Progenitor cell of endocrine pancreas (in vitro differentiated cells): ENCODE measurements at places on chromosomes 2 and 18.

- H3K27me3 ChIP-seq, result no peaks in the 10 kb centered on the region
- H3K4me3 ChIP-seq, result no peak overlapping the region
- DNase-seq, result no peak
Measured at GRCh38 chr2:102470168-102470567, 2.9 kb upstream of the SLC9A4 start.

DNA sequence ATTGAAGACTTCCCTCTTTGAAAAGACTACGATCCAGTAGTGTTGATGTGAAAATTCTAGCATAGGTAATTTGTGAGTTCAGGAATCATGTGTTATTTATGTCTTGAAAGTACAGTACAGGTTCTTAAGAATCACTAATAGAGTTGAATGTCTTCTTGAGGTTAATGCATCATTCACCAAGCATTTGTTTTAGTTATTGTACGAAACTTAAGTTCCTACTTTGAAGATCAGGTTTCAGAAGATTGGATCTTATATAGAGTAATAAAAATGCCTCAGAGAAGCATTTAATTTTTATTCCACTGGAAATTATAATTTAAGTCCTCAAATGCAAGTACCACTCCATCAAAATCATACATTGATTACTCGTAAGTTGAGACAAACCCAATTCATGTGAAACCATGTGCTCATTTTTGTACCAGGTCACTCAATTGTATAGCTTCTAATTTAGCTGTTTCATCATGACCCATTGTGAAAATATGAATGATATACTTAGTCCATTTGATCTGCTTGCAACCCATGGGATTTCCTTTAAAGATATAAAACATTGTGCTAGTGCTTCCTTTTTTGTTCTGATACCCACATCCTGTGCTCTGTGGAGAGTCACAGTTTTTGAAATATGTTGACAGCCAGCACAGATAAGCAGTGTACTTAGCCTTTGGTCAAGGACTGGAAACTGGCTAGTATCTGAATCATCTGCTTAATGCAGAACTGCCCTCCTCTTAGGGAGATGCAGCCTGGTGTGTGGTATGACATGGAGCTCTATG, 22.5 kb upstream of the RAB27B start:
- H3K4me3 ChIP-seq, result no peak overlapping the region
- no peak overlapping the region for H3K27ac ChIP-seq
- DNase-seq, result no peak
- H3K27me3 ChIP-seq, result no peaks in the 10 kb centered on the region
- no peaks in the 10 kb centered on the region for H3K36me3 ChIP-seq

DNA sequence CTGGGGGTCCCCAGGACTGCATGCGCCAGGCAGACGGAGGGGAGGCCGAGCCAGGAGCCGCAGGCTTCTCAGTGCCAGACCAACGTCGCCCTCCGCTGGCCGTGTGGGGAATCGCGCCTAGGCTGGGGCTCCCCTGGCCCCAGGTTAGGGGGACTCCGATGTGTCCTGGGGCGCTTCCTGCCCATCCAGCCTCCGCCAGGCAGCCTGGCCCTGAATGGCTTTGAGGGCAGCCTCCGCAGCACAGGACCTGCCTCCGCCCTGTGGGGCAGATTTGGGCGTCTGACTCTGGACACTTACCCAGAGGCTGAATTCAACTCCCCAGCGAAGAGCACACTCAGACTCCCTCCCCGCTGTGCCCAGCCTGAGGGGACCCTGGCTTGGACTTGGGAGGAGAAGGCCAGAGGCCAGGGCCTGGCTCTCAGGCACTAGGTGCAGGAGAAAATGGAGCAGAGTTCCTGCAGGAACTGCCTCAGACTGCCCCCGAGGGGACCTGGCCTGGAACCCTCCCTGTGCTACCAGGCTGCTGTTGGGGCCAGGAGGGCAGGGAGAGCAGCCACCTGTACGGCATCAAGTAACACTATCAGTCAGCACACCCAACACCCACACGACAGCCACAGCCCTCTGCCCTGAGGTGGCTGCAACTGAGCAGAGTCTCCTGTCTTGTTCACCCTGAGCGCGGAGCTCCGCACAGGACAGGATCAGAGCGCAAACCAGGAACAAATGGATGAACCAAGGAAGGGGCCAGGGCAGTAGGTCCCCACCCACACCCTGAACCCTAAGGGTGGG, 597 bp upstream of the TEKT4 start:
- H3K4me1 ChIP-seq, result peaks cover 2% of the 10 kb centered on the region
- H3K36me3 ChIP-seq, result no peaks in the 10 kb centered on the region
- no peak overlapping the region for H3K4me3 ChIP-seq
- peak overlapping the region; percentile 20 for H3K27ac ChIP-seq
- H3K27me3 ChIP-seq, result peaks cover 24% of the 10 kb centered on the region
- DNase-seq, result no peak

DNA sequence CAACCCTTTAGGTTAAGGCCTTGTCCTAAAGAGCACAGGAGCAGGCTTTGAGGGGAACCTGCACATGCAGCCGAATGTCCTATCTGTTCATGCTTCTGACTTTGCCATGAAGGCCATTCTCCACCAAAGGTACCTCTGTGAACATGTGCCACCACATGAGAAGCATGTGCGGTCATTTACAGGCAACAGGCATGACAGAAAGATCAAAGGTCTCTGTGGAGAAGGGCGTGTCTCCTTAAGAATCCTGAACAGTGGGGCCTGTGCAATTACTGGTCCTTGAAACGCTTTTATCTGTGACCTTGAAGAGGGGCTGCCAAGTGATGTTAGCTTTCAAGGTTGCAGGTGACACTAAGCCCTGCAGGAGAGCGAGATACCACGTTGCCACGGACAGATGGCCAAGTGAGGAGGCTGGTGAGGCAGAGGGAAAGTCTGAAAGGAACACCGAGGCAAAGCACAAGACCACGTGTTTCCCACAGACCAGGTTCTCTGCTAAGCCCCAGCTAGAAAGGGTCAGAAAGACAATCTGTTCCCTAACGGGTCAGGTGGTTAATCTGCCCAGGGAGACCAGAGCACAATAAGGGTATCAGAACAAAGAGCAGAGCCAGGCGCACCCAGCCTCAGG, 19.5 kb upstream of the POMC start:
- H3K36me3 ChIP-seq, result no peaks in the 10 kb centered on the region
- H3K4me3 ChIP-seq, result no peak overlapping the region
- H3K4me1 ChIP-seq, result peaks cover 29% of the 10 kb centered on the region
- peaks cover 9% of the 10 kb centered on the region for H3K27me3 ChIP-seq
- DNase-seq, result no peak
- no peak overlapping the region for H3K27ac ChIP-seq

GRCh38 chr2:216362730-216363129, 9.6 kb downstream of the MARCHF4 start:
- peaks cover 49% of the 10 kb centered on the region for H3K27me3 ChIP-seq
- no peaks in the 10 kb centered on the region for H3K36me3 ChIP-seq
- no peak overlapping the region for H3K4me3 ChIP-seq

- H3K27me3 ChIP-seq, result no peaks in the 10 kb centered on the region
- no peak for DNase-seq
- H3K27ac ChIP-seq, result no peak overlapping the region
- H3K36me3 ChIP-seq, result peaks cover 7% of the 10 kb centered on the region
- H3K4me3 ChIP-seq, result no peak overlapping the region
- peaks cover 12% of the 10 kb centered on the region for H3K4me1 ChIP-seq
Measured at GRCh38 chr2:191023235-191023679, 9.3 kb upstream of the STAT1 start.
